Small intestine (tissue), 16 donors: ENCODE measurements at places on chromosomes 2 and 18.

GRCh38 chr2:42099438-42100173, 51.8 kb downstream of the PKDCC start:
- DNase-seq = no peak

- DNase-seq = no peak
Measured at GRCh38 chr2:59733970-59734369, 819.5 kb downstream of the BCL11A start.

- no peak for DNase-seq
Measured at GRCh38 chr2:201859949-201860348, 53.6 kb downstream of the CDK15 start.

- DNase-seq = no peak
Measured at GRCh38 chr2:229943770-229944449, 21.6 kb downstream of the FBXO36 start.

GRCh38 chr2:128612628-128613027, 294.0 kb upstream of the HS6ST1 start:
- DNase-seq = no peak

DNA sequence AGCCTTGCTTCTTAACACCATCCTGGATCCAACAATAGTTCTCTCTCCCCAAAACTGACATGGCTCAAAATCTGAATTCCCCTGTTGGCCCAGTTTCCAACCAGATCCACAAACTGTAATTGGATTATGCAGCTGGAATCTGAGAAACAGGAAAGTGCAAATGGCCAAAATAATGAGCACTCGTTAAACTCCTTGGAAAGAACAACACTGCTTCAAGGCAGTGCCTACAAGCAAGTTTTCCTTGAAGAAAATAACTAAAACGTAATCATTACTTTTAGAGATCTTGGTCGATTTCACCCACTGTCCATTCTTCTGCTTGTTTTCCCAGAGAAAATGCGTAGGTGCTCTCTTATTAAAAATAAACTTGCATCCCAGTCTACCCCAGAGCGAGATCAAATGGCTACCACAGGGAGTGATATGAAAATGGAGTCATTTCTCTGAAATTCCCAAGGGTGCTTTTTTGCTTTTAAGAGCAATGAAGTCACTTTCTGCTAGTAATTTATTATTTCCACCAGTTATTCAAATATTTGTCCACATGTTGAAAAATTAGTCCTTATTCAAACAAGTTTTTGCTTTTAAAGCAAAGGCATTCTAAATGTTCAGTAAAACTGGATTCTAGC, 264.2 kb downstream of the C1D start:
- no peak for DNase-seq

- DNase-seq = no peak
Measured at GRCh38 chr2:211835695-211836094, 702.9 kb downstream of the ERBB4 start.

GRCh38 chr2:65660340-65660739, 227.9 kb upstream of the SPRED2 start:
- DNase-seq = no peak

DNA sequence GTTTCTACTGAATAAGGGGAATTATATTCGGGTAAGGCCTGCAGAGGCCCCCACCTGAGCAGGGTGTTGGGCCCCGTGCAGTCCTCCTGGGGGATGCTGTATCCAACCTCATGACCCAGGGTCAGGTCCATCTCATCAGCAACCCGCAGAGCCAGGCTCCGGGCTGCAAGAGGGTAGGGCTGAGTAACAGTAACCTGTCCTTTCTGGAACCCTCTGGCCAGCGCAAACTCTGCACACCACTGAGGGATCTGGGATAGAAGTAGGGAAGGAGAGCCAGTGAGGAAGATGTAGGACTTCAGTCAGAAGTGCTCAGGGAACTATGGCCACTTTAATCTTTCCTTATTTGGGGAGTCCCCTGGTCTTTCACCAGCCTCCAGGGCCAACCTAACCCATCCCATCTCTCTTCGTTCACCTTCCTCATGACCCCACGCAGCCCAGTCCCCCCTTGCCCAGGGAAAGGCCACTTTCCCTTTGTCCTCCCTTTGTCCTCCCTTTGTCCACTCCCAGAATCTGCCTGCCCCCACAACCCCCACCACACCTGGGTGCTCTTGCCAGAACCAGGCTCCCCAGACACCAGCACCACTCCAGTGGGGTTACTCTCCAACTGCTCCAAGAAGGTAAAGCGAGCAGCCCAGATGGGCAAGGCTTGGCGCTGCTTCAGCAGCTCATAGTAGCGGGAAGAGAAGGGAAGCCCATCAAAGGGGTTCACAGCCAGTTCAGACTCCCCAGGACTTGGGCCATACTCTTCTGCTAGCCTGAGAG, 895 bp downstream of the DQX1 start:
- DNase-seq = no peak

DNA sequence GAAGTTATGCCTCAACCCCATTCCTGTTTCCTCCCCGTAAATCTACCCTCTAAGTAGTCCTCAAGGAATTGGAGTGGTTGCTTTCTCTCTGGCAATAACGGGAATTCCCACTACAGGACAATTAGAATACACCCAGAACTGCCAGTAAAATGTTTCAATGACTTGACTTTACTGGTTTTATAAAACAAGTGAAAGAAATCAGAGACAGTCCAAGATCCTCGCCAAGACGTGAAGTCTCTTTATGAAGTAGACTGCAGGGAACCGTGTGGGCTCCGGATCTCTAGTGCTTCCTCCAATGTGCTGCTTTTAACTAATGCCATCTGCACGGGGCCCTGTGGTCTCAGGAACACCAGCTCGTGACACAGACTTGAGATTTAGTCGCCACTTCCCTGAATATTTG, 101.4 kb downstream of the CPO start:
- DNase-seq = no peak

- no peak for DNase-seq
Measured at GRCh38 chr2:96320326-96320725, 4.8 kb upstream of the ITPRIPL1 start.

DNA sequence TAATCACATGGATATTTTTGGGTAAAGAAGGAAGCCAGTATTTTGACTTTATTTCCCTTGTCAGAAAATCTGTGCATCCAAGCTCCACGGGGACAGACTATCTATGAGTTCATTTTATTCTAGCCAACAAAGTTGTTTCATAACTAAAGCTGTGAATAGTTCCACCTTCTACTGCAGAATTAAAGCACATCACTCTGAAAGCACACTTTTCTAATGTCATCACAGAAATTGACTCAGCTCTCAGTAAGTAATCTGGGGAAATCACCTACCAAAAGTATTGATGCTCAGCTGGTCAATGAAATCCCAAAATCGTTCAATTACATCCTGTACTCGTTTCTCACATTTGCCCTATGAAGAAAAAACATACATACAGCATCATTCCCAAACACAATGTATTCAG, 19.1 kb downstream of the IAH1 start:
- no peak for DNase-seq

DNA sequence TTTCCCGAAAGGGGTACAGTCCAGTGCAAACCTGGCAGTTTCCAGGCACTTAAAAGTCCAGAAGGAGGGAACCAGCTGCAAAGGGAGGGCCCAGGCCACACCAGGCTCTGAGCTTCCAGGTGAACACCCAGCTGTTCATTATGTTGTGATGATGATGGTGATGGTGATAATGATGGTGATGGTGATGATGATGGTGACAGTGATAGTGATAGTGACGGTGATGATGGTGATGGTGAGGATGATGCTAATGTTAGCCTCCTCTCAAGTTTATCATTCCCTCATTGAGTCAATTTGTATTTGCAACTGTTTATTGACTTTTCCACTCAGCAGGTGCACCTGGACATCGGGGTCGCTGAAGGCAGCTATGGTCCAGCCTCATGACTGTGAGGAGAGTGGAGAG, 199.4 kb upstream of the ID2 start:
- no peak for DNase-seq

GRCh38 chr18:9615280-9615797, 980 bp upstream of the PPP4R1 start:
- DNase-seq = no peak

GRCh38 chr2:216287251-216287650, 85.0 kb downstream of the MARCHF4 start:
- DNase-seq = no peak

GRCh38 chr2:60294901-60295635, 258.4 kb downstream of the BCL11A start:
- DNase-seq = no peak
